ENCODE measurements at places on chromosomes 4 and X.

DNA sequence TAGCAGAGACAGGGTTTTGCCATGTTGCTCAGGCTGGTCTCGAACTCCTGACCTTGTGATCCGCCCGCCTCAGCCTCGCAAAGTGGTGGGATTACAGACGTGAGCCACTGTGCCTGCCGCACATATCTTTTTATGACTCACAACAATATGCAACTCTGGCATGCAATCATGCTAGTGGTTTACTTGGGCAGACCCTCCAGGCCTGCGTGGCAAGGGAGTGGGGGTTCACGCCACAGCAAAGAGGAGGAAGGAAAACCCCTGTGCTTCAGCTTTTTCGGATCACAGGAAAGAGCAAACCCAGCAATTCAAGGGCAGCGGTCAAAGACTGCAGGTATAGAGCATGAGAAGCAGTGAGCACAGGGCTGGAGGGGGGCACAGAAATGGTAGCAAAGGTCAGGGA is 48.3 kb upstream of the CD99 start:
- DNase-seq = no peak

DNA sequence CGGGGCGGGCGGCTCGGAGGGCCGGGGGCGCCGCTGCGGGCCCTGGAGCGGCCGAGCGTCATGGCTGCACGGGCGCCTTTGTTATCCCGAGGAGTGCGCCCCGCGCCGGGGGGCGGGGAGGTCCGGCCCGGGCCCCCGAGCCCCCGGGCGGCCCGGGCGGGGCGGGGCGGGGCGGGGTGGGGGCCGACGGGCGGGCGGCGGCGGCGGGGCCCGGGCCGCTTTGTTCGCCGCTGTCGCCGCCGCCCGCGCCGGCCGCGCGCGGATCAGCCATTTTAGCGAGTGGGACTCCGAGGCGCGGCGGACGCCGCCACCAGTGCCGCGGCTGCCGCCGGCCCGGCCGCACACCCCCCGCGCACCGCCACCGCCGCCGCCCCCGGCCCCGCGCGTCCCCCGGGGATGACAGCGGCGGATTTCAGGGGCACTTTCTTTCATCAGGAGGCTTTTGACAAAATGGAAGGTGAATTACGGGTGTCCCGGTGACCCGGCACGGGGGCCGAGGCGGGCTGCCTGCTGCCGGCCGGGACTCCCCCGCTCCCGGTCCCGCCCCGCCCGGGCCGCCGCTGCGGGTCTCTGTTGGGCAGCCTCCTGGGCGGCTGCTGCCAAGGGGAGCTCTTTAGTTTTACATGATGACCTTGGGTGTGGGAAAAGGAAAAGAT is 1.2 kb downstream of the HMGB3 start:
- no peak for DNase-seq

DNA sequence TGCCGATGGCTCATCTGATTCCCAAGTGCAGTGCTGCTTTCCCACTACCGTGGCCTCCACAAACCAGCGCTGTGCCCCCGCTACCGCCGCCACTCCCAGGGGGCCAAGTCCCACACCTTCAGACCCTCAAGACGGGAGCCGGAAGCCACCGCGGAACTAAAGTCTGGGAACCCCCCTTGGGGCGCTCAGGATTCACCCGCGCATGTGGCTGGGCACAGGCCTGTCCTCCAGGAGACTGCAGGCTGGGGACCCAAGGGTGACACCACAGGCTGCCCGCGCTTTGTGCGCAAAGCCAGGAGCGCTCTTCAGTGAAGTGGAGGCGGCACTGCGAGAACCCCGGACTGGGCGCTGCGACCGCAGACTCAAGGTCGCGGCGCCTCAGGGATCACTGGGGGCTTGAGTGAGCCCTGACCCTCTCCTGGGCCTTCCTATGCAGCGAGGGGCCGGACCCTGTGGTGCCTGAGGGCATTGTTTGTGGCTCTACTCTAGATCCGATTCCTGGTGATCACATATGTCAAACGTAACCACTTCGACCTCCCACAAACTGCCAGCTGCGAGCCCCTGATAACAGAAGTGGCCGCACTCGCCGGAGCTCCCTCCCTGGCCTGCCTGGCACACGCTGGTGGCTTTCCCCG is 20.4 kb upstream of the TBC1D14 start:
- no peak for DNase-seq

GRCh38 chr4:105972946-105973621 is 77.8 kb downstream of the NPNT start:
- no peak for DNase-seq

GRCh38 chr4:56130606-56131155 is 181.9 kb downstream of the CEP135 start:
- DNase-seq = no peak

DNA sequence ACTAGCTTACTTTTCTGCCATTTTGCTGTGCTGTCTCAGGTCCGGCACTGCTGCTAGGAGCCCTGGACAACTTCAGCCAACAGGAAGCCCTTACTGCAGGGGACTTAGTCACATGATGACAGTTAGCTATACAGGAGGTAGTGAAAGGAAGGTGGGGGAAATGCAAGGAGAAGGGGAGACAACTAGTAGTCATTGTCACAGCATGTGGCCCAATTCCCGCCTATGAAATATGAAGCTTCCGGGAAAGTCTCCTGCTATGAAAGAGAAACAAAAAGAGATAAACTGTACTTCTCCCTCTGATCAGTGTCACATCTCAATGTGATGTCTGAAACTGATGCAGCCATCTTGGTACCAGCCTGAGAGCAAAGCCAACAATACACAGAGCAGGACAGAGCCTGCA is 71.6 kb downstream of the AMELX start:
- no peak for DNase-seq
